ENCODE measurements at places on chromosomes 2 and 18. TPM values are rescaled to one million over a fixed set of nuclear protein-coding genes. Genes with fewer than 3 reads are reported as not detected.

DNA sequence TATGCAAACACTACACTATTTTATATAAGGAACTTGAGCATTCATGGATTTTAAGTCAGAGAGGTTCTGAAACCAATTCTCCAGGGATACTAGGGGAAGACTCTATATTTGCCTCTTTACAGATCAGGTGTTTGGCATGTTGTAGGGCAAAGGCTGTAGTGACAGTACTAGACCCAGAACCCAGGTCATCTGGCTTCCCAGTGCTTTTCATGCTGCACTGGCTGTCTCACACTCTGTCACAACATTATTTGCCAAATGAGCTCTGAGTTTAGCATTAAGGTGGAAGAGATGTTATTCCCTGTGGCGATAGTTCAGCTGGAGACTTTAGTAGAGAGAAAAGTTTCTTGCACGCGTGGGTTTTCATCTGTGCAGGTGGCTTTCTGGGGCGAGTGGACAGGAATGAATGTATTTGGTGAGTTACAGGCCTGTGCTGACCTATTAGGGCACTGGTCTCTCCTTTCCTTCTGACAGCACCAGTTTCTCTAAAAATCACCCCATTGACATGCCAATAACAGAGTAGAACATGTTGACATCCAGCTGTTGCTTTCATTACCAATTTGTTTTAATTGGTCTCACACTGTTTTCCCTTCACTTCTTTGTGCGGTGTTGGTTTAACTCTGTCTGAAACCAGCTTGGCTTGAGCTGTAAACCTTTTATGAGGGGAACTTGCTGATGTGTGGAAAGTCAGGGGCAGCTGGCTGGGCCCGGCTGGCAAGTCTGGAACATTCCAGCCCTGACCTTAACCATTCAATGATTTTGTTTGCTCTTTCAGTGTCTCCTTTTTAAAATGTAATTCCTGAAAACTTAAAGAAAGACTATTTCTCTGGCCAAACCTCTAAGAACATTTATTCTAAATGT, 643.0 kb upstream of the FAM98A start:
- no peak for DNase-seq

DNA sequence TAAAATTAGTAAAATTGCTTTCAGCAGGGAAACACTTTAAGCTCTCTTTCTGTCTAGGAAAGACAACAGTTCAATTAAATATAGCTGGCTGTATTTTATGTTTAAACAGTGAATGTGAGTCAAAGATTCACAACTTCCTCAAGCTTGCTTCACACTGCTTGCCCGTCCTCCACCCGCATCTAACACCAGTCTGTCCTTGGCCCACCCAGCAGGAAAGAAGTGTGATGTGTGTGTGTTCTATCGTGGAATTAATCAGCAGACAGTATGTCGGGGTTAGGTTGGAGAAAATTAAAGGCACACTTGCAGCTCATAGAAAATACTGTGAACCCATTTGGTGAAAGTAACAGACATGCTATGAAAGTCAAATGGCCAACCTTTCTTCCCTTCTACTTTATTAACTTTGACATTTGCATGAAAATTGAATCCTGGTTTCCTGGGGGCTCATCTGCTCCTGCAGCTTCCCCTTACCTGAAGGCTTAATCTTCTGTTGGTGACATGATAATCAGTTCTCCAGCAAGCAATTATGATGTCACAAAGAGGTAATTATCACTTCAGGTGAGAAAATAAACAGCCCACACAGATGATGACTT, 182.0 kb downstream of the UXS1 start:
- no peak for DNase-seq

DNA sequence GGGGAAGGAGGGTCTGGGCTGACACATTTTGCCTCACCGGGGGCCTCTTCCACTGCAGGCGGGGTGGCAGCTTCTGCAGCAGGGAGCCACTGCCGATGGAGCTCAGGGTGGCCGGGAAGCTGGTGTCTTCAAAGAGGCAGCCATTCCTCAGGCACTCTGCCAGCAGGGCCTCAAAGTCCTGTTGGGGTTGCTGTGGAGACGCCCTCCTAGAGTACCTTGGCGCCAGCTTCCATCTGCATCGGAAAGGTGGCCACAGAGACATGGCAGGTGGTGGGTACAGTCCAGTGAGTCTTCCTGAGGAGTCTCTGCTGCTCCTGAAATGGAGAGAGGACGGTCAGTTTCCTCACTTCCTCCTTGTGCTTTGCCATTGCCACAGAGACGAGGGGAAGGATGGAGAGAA, 12.1 kb downstream of the CAPN14 start:
- DNase-seq: no peak

DNA sequence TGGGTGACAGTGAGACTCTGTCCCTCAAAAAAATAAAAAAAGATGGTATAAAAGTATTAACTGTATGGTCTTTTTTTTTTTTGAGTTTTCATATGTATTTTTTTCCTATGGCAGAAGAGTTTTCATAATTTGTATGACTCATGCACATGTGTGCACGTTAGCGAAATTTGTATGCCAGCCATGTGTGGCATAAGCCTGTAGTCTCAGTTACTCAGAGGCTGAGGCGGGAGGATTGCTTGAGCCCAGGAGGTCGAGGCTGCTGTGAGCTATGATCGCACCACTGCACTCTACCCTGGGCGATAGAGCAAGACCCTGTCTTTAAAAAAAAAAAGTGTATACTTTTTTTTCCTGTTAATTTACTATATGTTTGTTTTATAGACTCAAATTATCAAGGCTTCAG, 160.8 kb downstream of the TGIF1 start:
- DNase-seq: no peak

RFX8 gene
- total RNA-seq: not detected

DNA sequence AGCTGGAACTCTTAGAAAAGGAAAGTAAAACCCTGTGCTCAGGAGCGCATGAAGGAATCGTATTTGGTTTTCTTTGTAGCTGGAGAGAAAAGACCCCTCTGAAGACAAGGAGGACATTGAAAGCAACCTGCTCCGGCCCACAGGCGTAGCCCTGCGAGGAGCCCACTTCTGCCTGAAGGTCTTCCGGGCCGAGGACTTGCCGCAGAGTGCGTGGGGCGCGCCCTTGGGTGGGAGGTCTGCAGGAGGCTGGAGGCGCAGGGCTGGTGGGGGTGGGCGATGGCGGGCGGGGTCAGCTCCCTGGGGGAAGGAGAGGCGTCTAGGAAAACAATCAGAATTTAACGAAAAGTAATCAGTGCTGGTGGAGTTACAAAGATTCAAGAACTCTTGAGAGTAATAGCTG, 72.8 kb downstream of the DYSF start:
- no peak for DNase-seq

- no peak for DNase-seq
Observed at GRCh38 chr2:237244178-237244577, 158.5 kb downstream of the COPS8 start.

REEP1 gene
- 2.0 TPM for total RNA-seq
